Hematopoietic multipotent progenitor cell treated with erythropoietin and hydrocortisone succinate and interleukin-3 and kit ligand, for 4 days (in vitro differentiated cells): ENCODE measurements at places on chromosomes 11 and 22.

DNA sequence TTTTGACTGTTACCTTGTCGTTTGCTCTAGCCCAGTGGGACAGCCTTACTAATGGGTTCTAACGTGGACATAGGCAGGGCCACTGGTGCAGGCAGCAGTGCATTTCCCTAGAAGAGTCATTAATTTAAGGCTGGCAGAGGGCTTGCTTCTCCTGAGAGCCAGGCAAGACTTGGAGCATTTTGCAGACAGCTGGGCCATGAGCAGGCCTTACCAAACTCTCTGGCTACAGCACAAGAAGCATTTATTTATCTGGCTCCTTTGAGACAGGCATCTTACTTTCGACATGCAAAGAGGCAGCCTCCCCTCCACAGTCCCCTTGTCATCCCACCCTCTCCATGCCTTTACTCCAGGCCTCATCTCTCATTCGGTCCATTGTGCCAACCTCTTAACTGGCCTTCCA, 139.9 kb downstream of the CSNK2A3 start:
- DNase-seq, result no peak

GRCh38 chr11:73667891-73668290, 21.5 kb downstream of the PLEKHB1 start:
- peak; percentile 74 for DNase-seq

DNA sequence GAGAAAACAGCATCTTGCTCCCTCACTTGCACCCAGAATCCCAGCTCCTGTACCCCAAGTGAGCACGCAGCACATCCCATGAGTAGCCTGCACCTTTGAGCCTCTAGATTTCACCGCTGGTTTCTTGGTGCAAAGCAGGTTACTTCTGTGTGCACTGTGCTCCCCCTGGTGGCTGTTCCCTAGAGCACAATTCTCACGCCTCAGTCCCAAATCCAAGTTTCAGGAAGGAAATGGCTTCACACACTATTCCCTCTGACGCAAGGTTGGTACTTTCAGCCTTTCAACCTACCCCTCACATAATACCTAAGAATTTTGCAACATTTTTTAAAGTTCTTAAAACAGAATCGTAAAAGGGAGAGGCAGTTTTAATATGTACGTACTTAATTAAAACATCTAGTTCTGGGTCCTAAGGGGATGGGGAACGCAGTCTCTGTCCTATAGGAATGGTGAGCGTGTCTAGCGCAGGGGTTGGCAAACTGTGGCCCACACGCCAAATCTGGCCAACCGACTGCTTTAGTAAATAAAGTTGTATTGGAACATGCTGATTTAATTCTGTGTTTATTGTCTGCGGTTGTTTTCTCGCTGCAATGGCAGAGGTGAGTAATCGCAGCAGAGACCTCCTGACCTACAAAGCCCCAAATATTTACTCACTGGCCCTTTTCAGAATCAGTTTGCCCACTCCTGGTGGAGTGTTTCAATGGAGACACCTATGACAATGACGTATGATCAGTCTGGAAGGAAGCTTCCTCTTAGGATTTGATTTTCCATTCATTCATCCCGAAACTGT, 27.5 kb downstream of the DHCR7 start:
- peak; percentile 55 for DNase-seq

GRCh38 chr11:124801014-124801413, 808 bp upstream of the MSANTD2 start:
- DNase-seq, result no peak

- no peak for DNase-seq
Observed at GRCh38 chr22:46612341-46612903, 7.8 kb upstream of the GRAMD4 start.

DNA sequence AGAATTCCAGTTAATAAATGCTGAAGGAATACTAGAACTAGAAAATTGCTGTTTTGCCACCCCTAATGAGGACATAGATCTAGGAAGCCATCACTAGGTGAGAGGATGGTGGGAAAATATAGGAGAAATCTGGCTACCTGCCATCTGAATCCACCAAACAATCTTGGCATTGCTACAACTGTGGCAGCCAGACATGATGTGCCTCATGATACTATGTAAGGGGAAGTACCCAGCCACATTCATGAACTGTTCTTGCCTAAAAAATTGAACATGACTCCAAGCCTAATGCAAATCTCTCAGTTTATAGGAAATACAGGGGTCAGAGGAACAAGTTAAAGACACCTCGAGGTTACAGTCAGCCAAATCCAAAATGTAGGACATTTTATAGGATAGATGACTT, 72.8 kb downstream of the SFI1 start:
- no peak for DNase-seq

DNA sequence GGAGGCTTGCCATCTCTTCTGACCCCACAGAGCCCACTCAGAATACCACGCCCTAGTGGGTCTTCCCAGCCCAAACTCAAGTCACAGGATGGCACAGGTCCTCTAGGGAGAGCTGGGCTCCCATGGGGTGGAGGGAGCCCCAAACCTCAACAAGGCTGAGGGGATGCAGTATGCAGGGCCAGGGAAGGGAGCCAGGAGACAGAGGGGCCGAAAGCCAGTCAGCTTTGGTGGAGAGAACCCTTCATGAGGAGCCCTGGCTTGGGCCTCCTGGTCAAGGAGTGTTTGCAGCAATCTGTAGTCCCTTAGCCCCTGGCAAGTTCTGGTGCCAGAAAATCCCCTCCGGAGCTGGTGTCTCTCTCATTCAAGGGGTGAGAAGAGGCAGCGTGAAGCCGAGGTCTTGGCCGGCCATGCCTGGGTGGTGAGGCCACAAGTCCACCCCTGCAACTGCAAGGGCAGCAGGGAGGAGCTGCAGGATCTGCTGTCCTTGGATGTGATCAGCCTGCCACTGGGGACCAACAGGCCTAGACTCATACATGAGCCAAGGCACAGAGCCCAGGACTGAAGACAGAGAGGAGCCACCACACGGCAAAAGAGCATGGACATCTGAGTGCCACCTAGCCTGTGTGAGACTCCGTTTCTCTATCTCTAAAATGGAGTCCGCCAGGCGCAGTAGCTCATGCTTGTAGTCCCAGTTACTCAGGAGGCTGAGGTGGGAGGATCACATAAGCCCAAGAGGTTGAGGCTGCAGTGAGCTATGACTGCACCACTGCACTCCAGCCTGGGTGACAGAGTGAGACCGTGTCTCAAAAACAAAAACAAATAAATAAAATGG, 24.1 kb downstream of the NEAT1 start:
- DNase-seq, result no peak

- DNase-seq, result no peak
Observed at GRCh38 chr11:98183034-98183433, 837.7 kb upstream of the CNTN5 start.

DNA sequence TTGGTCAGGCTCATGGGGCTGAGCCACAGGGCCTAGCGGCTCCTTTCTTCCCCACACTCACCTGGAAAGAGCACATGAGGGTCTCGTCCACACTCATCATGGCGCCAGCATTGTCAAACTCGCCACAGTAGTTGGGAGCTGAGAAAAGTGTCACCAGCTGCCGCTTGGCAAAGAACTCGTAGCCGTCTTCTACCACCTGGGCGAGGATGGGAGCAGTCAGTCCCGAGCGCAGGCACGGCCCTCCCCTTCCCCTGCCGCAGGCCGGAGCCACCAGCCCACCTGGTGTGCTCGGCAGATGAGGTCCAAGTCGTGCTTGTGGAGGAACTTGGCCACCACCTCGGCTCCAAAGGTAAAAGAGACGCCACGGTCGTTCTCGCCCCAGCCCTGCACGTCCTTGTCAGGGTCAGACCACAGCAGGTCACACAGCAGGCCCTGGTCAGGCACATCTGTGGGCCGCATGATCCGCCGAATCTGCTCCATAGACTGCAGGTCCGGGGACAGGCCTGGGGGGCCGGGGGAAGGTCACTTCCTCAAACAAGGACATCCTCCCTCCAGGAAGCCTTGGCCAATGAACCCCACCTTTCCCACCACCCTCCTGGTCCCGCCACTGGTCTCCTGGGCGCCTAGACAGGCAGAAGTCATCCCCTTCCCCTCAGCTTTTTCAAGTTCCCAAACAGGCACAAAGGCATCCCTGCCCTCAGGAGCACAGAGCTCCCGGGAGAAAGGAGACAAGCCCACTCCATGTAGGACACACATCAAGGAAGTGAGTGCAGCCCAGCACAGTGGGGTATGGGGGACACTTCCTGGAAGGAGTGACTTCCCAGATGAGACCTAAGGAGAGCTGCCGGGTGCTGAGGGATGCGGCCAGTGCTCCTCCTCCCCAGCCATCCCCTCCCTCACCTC, 2.7 kb downstream of the PPP1CA start:
- no peak for DNase-seq

DNA sequence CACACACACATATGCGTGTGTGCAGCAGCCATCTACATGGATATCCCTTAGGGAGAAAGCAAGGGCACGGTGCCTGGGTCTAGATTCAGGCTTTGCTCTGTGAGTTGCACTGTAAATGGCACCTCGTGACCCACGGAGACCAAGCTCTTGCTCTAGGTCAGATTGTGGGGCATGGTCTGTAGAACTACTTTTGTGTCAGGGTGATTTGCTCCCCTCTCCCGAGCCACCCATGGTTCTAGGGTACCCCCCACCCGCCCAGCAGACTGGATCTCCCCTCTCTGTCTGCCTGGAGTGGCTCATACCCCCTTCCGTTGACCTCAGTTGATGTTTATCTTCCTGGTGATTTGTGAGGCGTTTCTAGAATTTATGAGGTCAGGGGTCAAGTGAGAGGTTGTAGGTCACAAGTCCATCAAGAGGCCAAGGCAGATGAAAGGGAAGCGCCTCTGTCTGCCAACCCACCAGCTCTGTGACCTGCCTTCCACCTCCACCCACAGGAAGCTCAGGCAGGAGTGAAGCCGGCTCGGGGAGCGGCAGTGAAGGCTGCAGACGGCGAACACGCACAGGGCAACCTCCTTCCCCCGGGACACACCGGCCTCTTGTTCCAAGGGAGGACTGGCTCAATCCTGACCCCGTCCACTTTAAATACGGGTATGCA, 76.2 kb upstream of the TTLL12 start:
- DNase-seq, result peak; percentile 75

GRCh38 chr11:13327421-13327820, 49.8 kb downstream of the BMAL1 start:
- no peak for DNase-seq

GRCh38 chr11:92707173-92707619, 262.3 kb upstream of the MTNR1B start:
- no peak for DNase-seq
